Neural cell (in vitro differentiated cells): ENCODE measurements at places on chromosomes 16 and 17. TPM values are rescaled to one million over a fixed set of nuclear protein-coding genes. Genes with fewer than 3 reads are reported as not detected.

RMI2 gene
- polyA plus RNA-seq = 0.48 and 1.6 TPM in 2 replicates

DHX58 gene
- polyA plus RNA-seq = 0.87 and 2.3 TPM in 2 replicates

HNF1B gene
- not detected in 2 replicates for polyA plus RNA-seq

ZSCAN10 gene
- 0.10 TPM in 1 of 2 replicates, not detected in the other for polyA plus RNA-seq

CASKIN1 gene
- polyA plus RNA-seq = 10.3 and 12.3 TPM in 2 replicates

NEUROD2 gene
- not detected in 2 replicates for polyA plus RNA-seq

TBC1D3B gene
- polyA plus RNA-seq = 6.9 and 9.8 TPM in 2 replicates

P2RX1 gene
- not detected in 2 replicates for polyA plus RNA-seq

NME4 gene
- polyA plus RNA-seq = 63.4 and 65.2 TPM in 2 replicates

GFAP gene
- not detected in 2 replicates for polyA plus RNA-seq

SULT1A3 gene
- 12.1 and 13.2 TPM in 2 replicates for polyA plus RNA-seq

KCNJ18 gene
- not detected in 2 replicates for polyA plus RNA-seq

GAST gene
- polyA plus RNA-seq = not detected in 2 replicates

SLC5A11 gene
- polyA plus RNA-seq = not detected in 2 replicates

COPZ2 gene
- not detected in 2 replicates for polyA plus RNA-seq

KRTAP4-5 gene
- polyA plus RNA-seq = not detected in 2 replicates

KRTAP1-4 gene
- not detected in 2 replicates for polyA plus RNA-seq

PLEKHG4 gene
- polyA plus RNA-seq = 0.28 and 1.3 TPM in 2 replicates

CMTM2 gene
- 0.25 TPM in 1 of 2 replicates, not detected in the other for polyA plus RNA-seq

C16orf86 gene
- polyA plus RNA-seq = 1.4 and 2.4 TPM in 2 replicates

CLDN6 gene
- 1.1 TPM in 1 of 2 replicates, not detected in the other for polyA plus RNA-seq

PPP1R1B gene
- polyA plus RNA-seq = 1.8 and 3.5 TPM in 2 replicates

PRSS22 gene
- polyA plus RNA-seq = not detected in 2 replicates

HID1 gene
- polyA plus RNA-seq = 26.6 and 29.8 TPM in 2 replicates

INCA1 gene
- polyA plus RNA-seq = 0.38 TPM in 1 of 2 replicates, not detected in the other

C16orf46 gene
- polyA plus RNA-seq = 8.7 TPM in 2 replicates

KRTAP16-1 gene
- not detected in 2 replicates for polyA plus RNA-seq

C17orf58 gene
- 49.5 and 54.5 TPM in 2 replicates for polyA plus RNA-seq

SEZ6L2 gene
- polyA plus RNA-seq = 48.8 and 52.7 TPM in 2 replicates

NPB gene
- polyA plus RNA-seq = 1.3 and 1.7 TPM in 2 replicates

MSL1 gene
- polyA plus RNA-seq = 118 and 137 TPM in 2 replicates

KRT33B gene
- polyA plus RNA-seq = not detected in 2 replicates

ASGR1 gene
- 75.6 and 80.2 TPM in 2 replicates for polyA plus RNA-seq

CES3 gene
- 1.8 and 3.7 TPM in 2 replicates for polyA plus RNA-seq

KRT25 gene
- polyA plus RNA-seq = 0.19 and 0.56 TPM in 2 replicates

MAPK8IP3 gene
- polyA plus RNA-seq = 51.0 and 68.7 TPM in 2 replicates

SULT1A2 gene
- not detected in 2 replicates for polyA plus RNA-seq

CCT6B gene
- 0.84 and 2.1 TPM in 2 replicates for polyA plus RNA-seq

RBL2 gene
- polyA plus RNA-seq = 146 and 150 TPM in 2 replicates

NUPR1 gene
- not detected in 2 replicates for polyA plus RNA-seq

FZD2 gene
- polyA plus RNA-seq = 2.5 and 3.0 TPM in 2 replicates

PYDC1 gene
- polyA plus RNA-seq = not detected in 2 replicates

SHISA6 gene
- 1.8 and 2.5 TPM in 2 replicates for polyA plus RNA-seq

MAF gene
- polyA plus RNA-seq = 0.92 and 2.1 TPM in 2 replicates

CRHR1 gene
- polyA plus RNA-seq = 3.3 and 4.5 TPM in 2 replicates

KCNH4 gene
- 0.56 and 0.78 TPM in 2 replicates for polyA plus RNA-seq

ESRP2 gene
- not detected in 2 replicates for polyA plus RNA-seq

ZNF785 gene
- 26.4 and 44.1 TPM in 2 replicates for polyA plus RNA-seq

MYH3 gene
- 0.74 and 3.2 TPM in 2 replicates for polyA plus RNA-seq

MMP28 gene
- 0.31 TPM in 1 of 2 replicates, not detected in the other for polyA plus RNA-seq

PRR35 gene
- not detected in 2 replicates for polyA plus RNA-seq

CCDC40 gene
- 5.5 and 15.0 TPM in 2 replicates for polyA plus RNA-seq

KRTAP1-5 gene
- polyA plus RNA-seq = not detected in 2 replicates

VAT1L gene
- polyA plus RNA-seq = 54.5 and 60.6 TPM in 2 replicates

CACNG5 gene
- 1.2 TPM in 1 of 2 replicates, not detected in the other for polyA plus RNA-seq

C1QTNF8 gene
- 0.79 TPM in 1 of 2 replicates, not detected in the other for polyA plus RNA-seq

SECTM1 gene
- polyA plus RNA-seq = not detected in 2 replicates

EIF1 gene
- polyA plus RNA-seq = 257 and 258 TPM in 2 replicates

C17orf50 gene
- not detected in 2 replicates for polyA plus RNA-seq

ABCC6 gene
- polyA plus RNA-seq = not detected in 2 replicates
